ENCODE measurements at places on chromosomes 5 and 9.

GRCh38 chr5:73103870-73104299 is 16.5 kb upstream of the TMEM171 start:
- DNase-seq = no peak

DNA sequence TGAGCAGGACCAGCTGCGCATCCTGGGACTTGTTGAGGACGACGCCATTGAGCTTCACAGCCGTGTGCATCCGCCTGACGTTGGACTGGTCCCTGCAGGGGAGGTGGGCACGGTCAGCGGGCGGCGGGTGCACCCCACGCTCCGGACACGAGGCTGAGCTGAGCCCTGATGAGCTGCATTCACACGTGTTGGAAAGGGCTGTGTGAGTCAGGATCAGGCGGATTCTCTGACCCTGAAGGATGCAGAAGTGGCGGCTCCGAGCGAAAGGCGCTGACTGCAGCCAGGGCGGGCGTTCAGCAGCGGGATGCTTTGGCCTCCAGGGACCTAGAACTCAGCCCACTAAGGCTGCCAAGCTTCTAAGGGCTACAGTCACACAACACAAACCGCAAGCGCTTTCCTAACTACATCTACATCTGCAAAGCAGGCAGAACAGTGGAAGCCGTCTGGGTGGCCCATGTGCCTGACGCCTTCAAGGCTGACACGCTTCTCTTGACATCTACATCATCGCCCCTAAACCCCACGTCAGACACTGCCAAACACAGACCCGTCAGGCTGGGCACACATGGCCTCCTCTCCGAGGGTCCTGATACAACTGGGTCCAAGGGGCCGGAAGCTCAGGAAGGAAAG is 44.9 kb downstream of the NKD2 start:
- DNase-seq = no peak

GRCh38 chr9:136939431-136939995 is 5.0 kb downstream of the FBXW5 start:
- no peak for DNase-seq

DNA sequence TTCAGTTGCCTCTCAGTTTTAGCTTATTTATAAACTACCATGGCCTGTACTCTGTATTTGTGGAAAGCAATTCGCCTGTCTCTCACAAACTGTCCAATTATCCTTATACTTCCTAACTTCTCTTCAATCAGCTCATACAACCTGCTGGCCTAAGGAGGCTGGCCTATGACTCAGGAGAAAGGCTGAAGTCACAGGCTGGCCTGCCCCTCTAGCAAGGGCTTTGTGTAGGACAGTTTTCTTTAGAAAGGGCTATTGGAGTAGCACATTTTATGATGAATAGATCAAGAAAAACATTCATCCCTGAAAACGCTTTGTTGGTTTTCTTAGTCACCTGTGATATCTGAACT is 988.7 kb upstream of the ARRDC3 start:
- DNase-seq = no peak

- no peak for DNase-seq
Observed at GRCh38 chr5:159263569-159263905, 447 bp downstream of the UBLCP1 start.

DNA sequence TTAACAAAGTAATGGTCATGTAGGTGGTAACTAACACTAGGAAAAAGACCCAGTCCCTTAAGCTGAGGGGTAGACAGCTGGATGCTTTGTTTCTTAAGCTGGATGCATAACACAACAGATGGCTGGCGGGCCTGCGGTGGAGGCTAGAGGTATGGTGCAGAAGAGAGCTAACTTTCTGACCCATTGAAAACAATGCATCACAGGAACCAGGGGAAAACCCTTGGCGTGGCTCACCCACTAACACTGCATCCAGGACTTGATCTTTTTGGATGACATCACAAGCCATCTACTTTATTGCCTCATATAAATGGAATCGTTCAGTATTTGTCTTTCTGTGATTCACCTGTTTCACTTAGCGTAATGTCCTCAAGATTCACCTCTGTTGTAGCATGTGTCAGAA is 138.7 kb downstream of the AUH start:
- DNase-seq = no peak

- DNase-seq = no peak
Observed at GRCh38 chr5:5881294-5881693, 458.8 kb downstream of the ICE1 start.

- no peak for DNase-seq
Observed at GRCh38 chr5:23506329-23507236, 826 bp upstream of the PRDM9 start.

GRCh38 chr9:82940376-82940775 is 122.6 kb downstream of the RASEF start:
- no peak for DNase-seq

DNA sequence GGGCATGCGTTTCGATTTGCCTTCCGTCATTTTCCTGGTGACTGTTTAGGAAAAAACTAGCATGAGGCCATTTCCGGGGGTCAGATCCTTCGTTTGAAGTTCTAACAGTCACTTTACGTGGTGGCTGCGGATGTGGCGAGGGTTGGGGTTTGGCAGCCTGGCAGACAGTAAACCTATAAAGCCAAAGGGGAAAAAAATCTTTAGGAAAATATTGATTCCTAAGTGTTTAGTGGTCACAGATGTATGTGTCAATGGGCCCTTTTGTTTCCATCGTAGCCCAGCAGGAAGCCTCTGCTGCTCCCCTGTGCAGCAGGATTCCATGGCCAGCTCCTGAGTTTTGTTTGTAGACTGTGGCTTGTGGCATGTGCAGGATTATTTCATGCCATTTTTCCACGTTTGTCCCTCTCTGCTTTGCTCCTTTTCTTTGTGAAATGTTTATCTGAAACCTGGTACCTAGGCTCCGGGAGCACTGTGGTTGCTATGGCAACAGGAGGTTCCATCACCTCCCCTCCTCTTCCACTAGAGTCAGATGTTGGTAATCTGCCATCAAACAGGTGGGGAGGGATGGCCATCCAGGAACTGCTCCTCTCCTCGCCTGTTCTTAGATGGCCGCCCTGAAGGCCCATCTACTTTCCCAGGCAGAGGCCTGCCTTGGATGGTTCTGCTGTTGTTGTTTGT is 202.3 kb downstream of the AOPEP start:
- DNase-seq = no peak

DNA sequence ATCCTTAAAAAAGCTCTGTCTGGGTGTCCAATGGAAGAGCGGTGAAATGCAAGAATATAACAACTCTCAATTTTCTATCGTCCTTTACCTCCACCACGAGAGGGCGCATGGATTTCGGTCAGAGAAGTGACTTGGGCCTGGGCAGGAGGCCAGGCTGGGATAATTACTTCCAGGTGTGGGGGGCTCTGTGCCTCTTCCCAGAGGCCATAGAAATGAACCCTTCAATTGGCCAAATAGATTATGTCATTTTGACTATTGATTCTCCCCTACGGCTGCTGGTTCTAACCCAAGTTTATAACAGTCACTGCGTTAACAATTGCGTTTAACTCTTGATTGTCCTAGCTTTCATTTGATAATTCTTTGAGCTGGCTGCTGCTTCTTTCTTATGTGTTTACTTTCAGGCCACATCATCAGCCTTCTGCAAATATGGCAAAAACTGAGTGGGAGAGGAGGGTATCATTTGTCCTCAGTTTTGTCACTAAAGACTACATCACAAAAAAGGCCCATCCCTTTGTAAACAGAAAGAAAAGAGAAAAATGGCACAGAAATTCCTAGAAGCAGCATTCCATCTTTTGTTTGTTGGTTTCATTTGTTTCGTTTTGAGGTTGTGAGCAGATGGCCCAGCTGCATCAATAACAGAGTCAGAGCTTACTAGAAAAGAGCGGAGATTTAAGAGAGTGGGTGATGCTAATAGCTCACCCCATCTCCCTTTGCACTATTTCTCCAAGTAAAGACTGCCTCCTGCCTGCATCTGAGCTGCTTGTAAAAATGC is 45.4 kb upstream of the ZFR start:
- peak; percentile 79 for DNase-seq

Data from DMS 273 treated with DMSO at 0.1 percent for 48 hours (cell line).